ENCODE measurements at places on chromosomes 4 and X.

- no peak for DNase-seq
Observed at GRCh38 chr4:130233377-130234047, 1137.6 kb downstream of the C4orf33 start.

DNA sequence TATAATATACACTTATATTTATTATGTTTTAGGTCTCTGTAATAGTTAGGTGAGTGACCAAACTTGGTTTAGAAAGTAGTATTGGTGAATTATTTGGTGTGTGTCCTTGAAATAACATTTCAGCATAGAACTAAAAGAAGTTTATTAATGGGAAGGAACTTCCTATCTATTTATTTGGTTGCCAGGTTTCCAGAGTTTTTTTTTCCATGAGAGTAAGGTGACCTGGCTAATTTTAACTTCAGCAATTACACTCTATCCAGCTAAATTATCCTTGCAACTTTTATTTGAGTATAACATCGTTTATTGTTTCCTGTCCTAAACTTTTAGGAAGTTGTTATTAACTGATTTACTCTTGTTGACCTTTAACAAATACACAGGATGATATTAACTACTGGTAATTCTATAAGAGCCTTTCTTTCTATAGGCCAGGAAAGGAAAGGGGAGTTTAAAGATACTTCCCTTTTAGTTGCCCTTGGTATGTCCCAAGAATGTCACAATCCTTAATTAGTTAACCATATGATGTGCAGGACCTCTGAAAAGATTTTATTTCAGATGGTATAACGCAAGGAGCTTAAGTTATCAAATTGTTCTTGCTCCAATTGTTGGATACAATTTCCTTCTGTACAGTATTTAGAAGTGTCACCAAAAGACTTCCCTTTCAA, 18.9 kb downstream of the PRDM8 start:
- no peak for DNase-seq

- no peak for DNase-seq
Observed at GRCh38 chrX:106159861-106160282, 8.2 kb upstream of the PWWP3B start.

- DNase-seq, result no peak
Observed at GRCh38 chr4:140134746-140135425, 19.1 kb downstream of the MAML3 start.

- DNase-seq, result no peak
Observed at GRCh38 chr4:38565271-38566199, 98.5 kb upstream of the KLF3 start.

DNA sequence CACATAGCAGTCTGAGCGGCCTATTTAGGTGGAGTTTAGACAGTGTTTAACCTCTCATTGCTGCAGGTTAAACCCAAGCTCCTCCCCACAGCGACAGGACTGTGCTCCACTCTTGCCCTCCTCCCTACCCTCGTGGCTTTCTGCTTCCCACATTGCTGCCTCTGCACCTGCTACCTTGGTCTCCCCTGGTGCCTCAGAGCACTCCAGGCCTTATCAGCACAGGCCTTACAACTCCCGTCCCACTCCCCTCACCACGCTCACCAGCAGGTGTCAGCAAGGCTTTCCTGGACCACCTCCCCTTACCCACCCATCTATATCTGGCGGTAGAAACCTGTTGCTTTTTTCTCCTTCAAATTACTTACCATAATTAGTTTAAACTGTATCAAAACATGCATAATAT, 18.6 kb downstream of the HELT start:
- no peak for DNase-seq

DNA sequence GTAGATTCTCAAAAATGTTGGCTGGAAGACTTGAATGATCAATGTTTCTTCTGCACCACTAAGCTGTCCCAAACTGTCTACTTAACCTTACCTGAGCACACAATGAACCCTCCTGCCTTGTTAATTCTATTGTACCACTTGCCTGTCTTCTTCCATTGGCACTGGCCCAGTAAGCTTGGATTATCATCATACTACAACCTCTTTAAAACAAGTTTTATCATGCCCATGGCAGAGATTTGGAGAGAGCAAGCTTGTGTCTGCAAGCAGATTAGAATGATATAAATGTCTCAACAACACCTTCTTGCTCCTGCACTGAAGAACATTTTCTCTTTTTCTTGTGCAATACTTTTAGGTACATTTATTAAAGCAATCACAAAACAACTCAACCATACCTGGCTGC, 74.0 kb upstream of the VMA21 start:
- no peak for DNase-seq

GRCh38 chr4:144666539-144667175, 20.7 kb downstream of the HHIP start:
- DNase-seq, result no peak

DNA sequence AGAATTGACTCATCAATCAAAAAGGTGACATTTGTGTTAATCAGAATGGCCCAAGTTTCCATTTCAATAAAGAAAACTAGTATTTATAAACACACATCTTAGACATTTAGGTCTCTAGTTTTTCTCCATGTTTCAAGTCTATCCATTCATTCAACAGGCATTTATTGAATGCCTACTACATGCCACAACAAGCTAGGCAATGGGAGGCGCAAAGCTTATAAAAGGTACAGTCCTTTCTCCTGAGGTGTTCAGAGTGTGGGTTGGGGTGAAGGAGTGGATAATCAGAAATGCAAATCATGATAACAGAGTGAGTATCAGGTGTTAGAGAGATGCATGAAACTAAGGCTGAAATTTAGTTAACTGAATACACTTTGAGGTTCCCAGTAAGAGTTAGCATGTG, 78.0 kb downstream of the HCCS start:
- DNase-seq, result no peak

GRCh38 chr4:148443512-148444295, 1.5 kb upstream of the NR3C2 start:
- DNase-seq, result peak; percentile 4

GRCh38 chrX:41377624-41378023, 43.7 kb downstream of the DDX3X start:
- no peak for DNase-seq

GRCh38 chr4:85784348-85784747, 309.4 kb downstream of the ARHGAP24 start:
- DNase-seq, result no peak

GRCh38 chr4:171565130-171565788, 247.9 kb upstream of the GALNTL6 start:
- no peak for DNase-seq

DNA sequence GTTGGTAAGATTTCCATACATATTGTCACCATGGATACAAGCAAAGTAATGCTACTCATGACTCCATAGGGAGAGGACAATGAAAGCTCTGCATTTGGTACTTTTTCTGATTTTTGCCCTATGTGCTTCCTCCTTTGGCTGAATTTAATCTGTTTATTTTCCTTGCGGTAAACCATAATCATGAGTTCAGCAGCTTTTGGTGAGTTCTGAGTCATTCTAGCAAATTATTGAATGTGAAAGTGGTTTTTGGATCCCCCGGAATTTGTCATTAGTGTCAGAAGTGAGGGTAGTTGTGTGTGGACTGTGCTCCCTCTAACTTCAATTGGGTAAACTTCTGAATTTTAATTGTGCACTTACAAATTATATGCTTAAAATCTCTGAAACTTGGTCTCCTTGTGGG, 170.3 kb downstream of the MOSPD2 start:
- no peak for DNase-seq

DNA sequence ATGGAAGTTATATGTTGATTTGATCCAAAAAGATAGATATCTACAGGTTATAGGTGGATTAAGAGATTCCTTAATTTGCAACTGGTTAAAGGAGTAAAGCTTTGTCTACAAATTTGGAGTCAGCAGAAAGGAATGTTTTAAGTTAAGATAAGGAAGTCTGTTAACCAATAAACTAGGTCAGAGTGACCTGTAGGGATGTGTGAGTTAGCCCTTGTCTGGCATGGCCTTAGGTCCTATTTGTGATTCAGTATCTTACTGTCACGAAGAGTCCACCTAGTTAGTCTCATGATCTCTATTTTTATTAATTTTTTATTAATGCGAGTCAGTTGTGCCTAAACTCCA, 230.8 kb downstream of the INPP4B start:
- no peak for DNase-seq

Measured in stimulated activated CD8-positive, alpha-beta memory T cell treated with anti-CD3 and anti-CD28 coated beads, Interleukin-12 subunit alpha, Interleukin-12 subunit beta, amount 100 ng/mL, for 1 hour (primary cell).